Nephron progenitor cell (in vitro differentiated cells): ENCODE measurements at places on chromosomes 13 and 19.
A peak's percentile ranks its signal among the peaks of the same experiment; 100 is the strongest.

DNA sequence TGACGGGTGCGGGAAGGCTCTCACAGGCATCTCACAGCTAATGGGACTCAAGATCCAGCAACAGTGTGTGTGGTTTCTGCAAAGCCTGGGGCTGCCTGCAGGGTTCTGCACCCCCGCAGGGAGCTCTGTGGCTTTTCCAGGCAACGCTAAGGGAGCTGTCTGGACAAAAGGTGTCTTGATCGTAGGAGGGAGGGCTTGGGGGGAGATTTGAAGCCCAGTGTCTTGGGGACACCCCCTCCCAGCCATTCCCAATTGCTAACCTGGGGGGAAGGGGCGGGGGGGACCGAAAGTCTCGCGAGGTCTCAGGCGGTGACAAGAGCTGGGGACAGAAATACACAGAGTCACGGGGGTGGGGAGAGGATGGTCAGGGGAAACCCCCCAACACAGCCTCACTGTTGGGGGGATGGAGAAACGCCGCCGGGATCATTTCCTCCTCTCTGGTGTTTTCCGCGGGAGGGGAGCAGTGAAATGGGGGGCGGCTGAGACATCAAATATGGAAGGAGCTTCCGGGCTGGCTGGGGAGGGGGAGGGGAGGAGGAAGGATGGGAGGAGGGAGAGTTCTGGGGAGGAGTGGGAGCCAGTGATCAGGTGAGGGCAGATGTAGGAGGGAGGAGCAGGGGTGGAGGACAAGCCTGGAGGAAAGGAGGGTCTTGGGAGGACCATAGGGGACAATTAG is 13.3 kb downstream of the KCNC3 start:
- DNase-seq: peak; percentile 46
- peaks cover 60% of the 10 kb centered on the region for H3K27me3 ChIP-seq
- H3K36me3 ChIP-seq: no peaks in the 10 kb centered on the region
- H3K4me1 ChIP-seq: peaks cover 38% of the 10 kb centered on the region
- no peak overlapping the region for H3K27ac ChIP-seq

DNA sequence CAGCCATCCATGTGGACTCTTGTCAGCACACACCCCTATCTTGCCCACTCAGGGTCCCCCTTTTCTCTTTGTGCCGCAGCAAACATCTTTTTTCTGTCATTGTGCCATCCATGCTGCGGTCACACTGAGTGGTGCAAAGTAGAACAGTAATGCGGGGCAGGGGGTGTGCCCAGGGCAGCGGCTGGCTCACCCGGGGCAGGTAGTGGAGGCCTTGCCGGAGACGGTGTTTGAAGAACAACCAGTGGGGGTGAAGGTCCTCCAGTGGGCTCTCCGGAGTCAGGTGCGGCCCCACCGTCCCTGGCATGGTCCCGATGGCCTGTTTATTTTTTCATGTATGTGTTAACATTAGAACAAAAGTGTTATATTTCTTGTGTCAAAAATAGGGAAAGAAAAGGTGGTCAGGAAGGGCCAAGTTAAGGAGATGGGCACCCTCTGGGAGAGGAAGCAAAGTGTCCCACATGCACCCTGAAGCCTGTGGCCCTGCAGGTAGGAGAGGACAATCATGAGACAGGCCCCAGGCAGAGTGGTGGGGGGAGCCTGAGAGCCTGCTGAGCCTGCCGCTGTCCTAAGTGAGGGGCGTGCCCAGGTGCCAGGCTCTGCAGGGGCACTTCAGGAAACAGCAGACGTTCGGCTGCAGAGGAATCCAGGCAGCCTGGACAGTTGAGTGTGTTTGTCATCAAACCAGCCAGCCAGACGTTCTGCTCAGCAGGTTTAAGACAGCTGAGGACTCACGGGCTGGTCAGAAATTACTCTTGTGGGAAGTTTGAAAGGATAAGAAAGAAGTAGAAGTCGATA is 12.3 kb downstream of the TSSK6 start:
- peaks cover 53% of the 10 kb centered on the region for H3K36me3 ChIP-seq
- H3K4me3 ChIP-seq: no peak overlapping the region
- no peak for DNase-seq
- peaks cover 15% of the 10 kb centered on the region for H3K4me1 ChIP-seq
- no peaks in the 10 kb centered on the region for H3K27me3 ChIP-seq
- peak overlapping the region; percentile 66 for H3K27ac ChIP-seq

- no peak overlapping the region for H3K4me3 ChIP-seq
- H3K4me1 ChIP-seq: peaks cover 18% of the 10 kb centered on the region
- no peak for DNase-seq
- peak overlapping the region; percentile 2 for H3K27ac ChIP-seq
- peaks cover 7% of the 10 kb centered on the region for H3K27me3 ChIP-seq
These were observed 7.6 kb downstream of the EHD2 start for GRCh38 chr19:47720669-47721422.

DNA sequence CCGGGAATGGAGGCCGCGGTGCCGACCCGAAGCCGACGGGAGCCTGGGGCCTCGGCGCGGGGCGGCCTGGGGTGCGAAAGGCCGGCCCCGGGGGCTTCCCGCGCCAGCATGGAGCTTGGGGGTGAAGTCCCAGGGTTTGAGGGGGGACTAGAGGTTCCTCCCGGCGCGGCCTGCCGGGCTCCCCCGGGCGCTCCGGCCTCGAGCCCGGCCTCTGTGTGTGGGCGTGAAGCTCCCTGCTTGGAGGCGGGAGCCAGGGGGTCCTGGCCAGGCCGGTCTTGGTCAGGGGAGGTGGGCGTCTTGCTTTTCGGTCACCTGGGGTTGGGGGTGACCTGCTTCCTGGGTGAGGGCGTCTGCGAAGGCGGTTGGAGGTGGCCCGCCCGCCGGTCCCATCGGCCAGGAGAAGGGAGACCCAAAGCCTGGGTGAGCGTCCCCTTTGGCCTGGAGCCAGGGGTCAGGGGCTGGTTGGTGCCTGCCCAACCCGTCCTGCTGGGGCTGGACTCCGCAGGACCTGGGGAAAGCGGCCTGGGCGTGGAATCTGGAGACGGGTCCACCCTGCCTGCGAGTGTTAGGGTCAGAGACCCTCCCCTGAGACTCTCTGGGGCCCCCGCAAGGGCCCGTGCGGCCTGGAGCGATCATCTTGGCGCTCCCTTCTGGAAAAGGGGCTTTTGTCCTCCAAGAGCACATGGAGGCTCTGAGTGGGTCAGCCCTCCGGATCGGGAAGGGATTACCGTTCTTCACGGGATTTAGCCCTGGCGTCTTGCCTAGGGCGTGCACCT is 535 bp downstream of the BSG start:
- peak overlapping the region; percentile 88 for H3K27ac ChIP-seq
- H3K4me1 ChIP-seq: peaks cover 59% of the 10 kb centered on the region
- peak overlapping the region; percentile 92 for H3K4me3 ChIP-seq
- peak; percentile 42 for DNase-seq

GRCh38 chr19:30388327-30388726 is 16.1 kb downstream of the ZNF536 start:
- peaks cover 40% of the 10 kb centered on the region for H3K27me3 ChIP-seq
- DNase-seq: no peak
- H3K4me3 ChIP-seq: no peak overlapping the region
- H3K4me1 ChIP-seq: peaks cover 9% of the 10 kb centered on the region
- H3K27ac ChIP-seq: no peak overlapping the region

DNA sequence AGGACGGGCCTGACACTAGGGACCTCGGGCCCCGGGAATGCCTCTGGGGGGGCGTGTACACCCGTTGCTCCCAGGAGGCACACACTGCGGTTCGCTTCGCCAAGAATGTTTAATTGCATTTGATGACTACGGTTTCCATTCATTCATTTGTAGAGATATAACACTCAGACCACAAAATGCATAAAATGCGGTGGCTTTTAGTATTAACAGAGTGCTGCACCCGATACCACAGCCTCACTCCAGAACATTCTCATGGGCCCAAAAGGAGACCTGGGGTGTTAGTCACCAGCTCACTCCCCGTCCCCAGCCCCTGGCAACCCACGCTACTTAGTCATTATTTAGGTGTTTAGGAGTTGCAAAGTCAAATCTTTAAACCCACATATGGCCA is 21.8 kb downstream of the HCN2 start:
- peaks cover 12% of the 10 kb centered on the region for H3K4me1 ChIP-seq
- no peaks in the 10 kb centered on the region for H3K27me3 ChIP-seq
- no peak overlapping the region for H3K4me3 ChIP-seq
- peak overlapping the region; percentile 83 for H3K27ac ChIP-seq

GRCh38 chr13:100443998-100444328 is 144.6 kb downstream of the GGACT start:
- H3K36me3 ChIP-seq: peaks cover 20% of the 10 kb centered on the region
- H3K27ac ChIP-seq: no peak overlapping the region
- H3K4me1 ChIP-seq: peaks cover 19% of the 10 kb centered on the region
- DNase-seq: no peak

DNA sequence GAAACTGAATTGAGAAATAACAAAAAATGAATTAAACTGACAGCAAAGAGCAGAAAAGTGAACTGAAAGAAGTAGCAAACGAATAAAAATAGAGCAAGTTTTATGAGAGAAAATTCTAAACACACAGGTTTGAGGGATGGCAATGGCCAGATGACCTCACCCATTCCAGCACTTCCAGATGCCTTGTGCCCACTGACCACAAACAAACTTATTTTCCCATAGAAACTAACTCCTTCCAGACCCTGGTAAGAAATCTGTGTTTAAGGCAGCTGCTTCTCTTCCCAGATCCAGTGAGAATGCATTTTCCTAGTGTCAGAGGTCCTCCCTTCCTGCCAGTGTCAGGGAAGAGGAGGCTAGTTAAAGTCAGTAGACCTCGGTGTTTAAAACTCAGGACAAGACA is 51.7 kb downstream of the RXFP2 start:
- H3K4me3 ChIP-seq: no peak overlapping the region
- H3K36me3 ChIP-seq: no peaks in the 10 kb centered on the region
- H3K27me3 ChIP-seq: no peaks in the 10 kb centered on the region
- peaks cover 23% of the 10 kb centered on the region for H3K4me1 ChIP-seq
- no peak for DNase-seq
- no peak overlapping the region for H3K27ac ChIP-seq

DNA sequence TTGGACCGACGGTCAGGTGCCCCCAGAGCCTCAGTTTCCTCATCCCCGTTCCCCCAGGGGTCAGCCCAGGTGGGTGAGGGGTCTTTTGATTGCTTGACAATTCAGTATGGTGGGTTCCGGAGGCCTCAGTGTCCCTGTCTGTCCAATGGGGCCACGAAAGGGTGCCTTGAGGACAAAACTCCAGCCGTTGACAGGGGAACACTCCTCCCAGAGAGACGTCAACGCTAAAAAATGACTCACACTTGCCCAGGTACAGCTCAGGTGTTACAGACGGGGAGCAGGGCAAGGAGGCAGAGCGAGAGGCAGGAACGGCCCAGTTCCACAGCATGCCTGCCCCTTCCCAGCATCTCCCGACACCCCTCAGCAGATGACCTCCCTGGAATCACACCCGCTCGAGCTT is 1.8 kb downstream of the TNFAIP8L1 start:
- peaks cover 17% of the 10 kb centered on the region for H3K27me3 ChIP-seq
- H3K4me1 ChIP-seq: peaks cover 9% of the 10 kb centered on the region
- H3K27ac ChIP-seq: no peak overlapping the region
- H3K4me3 ChIP-seq: no peak overlapping the region

DNA sequence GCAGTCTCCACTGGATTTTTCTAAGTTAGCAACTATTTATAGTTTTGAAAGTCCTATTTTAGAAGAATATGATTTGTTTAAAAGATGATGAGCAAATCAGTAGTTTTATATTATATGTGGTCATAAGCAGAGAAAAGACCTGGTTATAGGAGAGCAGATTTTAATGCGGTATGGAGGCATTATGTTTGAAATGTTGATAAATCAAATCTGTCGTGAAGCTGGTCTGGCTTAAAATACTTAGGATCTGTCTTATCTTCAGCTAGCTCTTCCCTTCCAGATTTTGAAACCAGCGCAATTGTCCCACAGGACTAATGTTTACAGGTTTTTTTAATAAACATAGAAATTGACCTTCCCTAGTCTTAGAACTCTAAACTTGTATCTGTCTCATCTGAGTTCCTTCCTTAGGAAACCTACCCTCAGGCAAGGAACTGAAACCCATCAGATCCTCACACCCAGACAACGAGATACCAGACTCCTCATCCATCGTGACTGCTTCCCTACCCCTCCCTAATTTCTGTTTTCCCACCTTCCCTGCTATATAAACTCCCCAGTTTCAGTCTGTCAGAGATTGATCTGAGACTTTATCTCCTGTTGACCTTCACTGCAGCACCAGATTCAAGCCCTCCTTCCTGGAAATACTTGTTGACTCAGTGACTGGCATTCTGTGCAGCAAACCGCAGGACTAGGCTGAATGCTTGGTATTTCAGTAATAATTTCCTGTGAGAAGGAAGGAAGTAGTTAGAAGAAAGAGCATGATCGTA is 37.8 kb upstream of the CXCL17 start:
- no peak overlapping the region for H3K4me3 ChIP-seq
- no peak for DNase-seq
- peaks cover 4% of the 10 kb centered on the region for H3K36me3 ChIP-seq
- peak overlapping the region; percentile 83 for H3K27ac ChIP-seq
- H3K4me1 ChIP-seq: peaks cover 6% of the 10 kb centered on the region

GRCh38 chr19:30882411-30883005 is 466.7 kb downstream of the TSHZ3 start:
- H3K36me3 ChIP-seq: no peaks in the 10 kb centered on the region
- no peak overlapping the region for H3K4me3 ChIP-seq
- DNase-seq: no peak
